GM12878 (cell line): ENCODE measurements at places on chromosomes 2 and 18. TPM values are rescaled to one million over a fixed set of nuclear protein-coding genes. Genes with fewer than 3 reads are reported as not detected.

DNA sequence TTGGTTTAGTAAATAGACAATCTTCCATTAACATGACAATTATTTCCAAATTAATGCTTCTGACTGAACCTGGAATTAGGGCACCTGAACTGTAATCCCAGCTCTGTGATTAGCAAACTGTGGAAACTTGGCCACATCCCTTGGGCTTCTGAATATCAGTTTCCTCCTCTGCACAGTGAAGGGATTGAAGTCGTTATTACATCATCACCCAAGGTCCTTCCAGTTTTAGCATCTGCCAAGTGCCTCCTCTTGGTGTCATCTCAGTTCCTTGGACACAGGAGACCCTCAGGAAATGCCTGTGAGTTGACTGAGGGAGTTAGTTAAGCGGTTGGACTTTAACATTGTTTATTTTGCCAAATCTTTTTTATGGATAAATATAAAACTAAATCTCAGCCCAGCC, 64.8 kb downstream of the MOGAT1 start:
- no peak overlapping the region for H3K4me3 ChIP-seq
- no peaks in the 10 kb centered on the region for H3K36me3 ChIP-seq
- no peaks in the 10 kb centered on the region for H3K27me3 ChIP-seq
- no peak overlapping the region for H3K27ac ChIP-seq
- peaks cover 27% of the 10 kb centered on the region for H3K4me1 ChIP-seq

DNA sequence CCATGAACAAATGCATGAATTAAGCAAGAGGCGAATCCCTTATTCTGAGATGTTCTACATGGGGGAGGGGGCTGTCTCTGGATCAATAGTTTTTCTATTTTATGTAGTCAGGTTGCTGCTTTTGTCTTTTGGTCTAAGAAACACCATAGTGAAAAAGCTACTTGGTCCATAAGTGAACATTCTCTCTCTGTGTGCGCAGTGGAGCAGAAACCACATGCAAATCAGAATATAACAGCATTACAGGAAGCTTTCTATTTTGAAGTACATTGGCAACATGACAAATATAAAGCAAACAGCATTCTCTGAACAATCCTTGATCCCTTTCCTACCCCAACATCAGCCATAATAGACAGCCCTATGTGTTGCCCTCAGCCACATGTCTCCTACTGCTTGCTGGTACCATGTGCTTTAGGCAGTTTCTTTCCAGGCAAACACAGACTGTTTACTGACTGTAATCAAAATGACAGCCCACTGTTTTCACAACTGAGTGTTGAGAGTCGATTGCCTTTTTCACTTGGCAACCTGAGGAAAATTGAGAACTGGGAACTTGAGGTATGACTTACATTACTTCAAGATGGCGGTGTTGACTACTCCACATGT, 10.6 kb downstream of the SCN3A start:
- H3K36me3 ChIP-seq, result no peaks in the 10 kb centered on the region
- peak overlapping the region; percentile 26; the same call in 1 of the 2 replicates for H3K4me3 ChIP-seq
- H3K27ac ChIP-seq, result peak overlapping the region; percentile 51; the same call in 1 of the 2 replicates
- peak; percentile 61 for DNase-seq
- peaks cover 6% of the 10 kb centered on the region; the same call in 1 of the 2 replicates for H3K4me1 ChIP-seq
- H3K27me3 ChIP-seq, result no peaks in the 10 kb centered on the region

- peaks cover 53% of the 10 kb centered on the region for H3K4me1 ChIP-seq
- DNase-seq, result peak; percentile 64
- no peaks in the 10 kb centered on the region for H3K27me3 ChIP-seq
- peaks cover 12% of the 10 kb centered on the region for H3K36me3 ChIP-seq
- peak overlapping the region; percentile 35; the same call in 1 of the 2 replicates for H3K4me3 ChIP-seq
These were observed 3.7 kb upstream of the TUBA4B start for GRCh38 chr2:219249203-219249980.

FHOD3 gene
- total RNA-seq, result 10.7 and 11.4 TPM in 2 replicates

OBSL1 gene
- 0.48 and 0.77 TPM in 2 replicates for total RNA-seq
